ENCODE measurements at places on chromosomes 6 and 20. TPM values are rescaled to one million over a fixed set of nuclear protein-coding genes. Genes with fewer than 3 reads are reported as not detected.

GRCh38 chr6:112853162-112853561 is 506.0 kb downstream of the RFPL4B start:
- H3K4me3 ChIP-seq: no peak overlapping the region
- H3K36me3 ChIP-seq: no peaks in the 10 kb centered on the region
- H3K27me3 ChIP-seq: no peaks in the 10 kb centered on the region
- no peak for DNase-seq
- no peaks in the 10 kb centered on the region for H3K4me1 ChIP-seq

DNA sequence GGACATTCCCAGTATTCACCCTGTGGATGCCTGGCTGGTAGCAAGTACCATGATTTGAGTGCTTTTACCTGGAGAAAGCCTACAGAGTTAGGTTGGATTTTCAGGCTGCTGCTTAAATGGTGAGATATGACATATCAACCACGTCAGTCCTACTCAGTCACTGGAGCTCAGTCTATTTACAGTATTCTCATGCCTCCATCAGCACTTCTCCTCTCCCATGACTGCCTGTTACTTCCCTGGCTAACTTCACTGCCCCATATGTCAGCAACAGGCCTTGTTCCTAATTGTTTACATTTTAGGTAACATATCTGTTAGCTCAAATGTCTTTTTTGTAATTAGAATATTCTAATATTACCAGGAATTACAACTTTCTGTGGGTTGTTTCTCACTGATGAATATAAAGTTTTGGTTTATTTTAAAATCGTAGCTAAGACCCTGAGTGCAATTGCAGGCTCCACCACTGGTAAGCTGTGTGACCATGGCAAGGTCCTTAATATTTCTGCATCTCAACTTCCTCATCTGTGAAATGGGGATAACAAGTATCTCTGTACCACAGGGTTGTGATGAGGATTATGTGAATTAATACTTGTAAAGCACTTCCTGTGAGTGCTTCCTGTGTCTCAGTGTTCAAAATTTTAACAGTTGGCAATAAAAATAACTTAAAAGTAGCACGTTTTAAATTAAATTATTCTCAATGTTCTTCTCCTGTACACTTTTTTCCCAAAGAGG is 54.3 kb downstream of the RNF144B start:
- H3K27ac ChIP-seq: no peak overlapping the region
- H3K36me3 ChIP-seq: no peaks in the 10 kb centered on the region
- no peak for DNase-seq
- H3K4me1 ChIP-seq: no peaks in the 10 kb centered on the region

DNA sequence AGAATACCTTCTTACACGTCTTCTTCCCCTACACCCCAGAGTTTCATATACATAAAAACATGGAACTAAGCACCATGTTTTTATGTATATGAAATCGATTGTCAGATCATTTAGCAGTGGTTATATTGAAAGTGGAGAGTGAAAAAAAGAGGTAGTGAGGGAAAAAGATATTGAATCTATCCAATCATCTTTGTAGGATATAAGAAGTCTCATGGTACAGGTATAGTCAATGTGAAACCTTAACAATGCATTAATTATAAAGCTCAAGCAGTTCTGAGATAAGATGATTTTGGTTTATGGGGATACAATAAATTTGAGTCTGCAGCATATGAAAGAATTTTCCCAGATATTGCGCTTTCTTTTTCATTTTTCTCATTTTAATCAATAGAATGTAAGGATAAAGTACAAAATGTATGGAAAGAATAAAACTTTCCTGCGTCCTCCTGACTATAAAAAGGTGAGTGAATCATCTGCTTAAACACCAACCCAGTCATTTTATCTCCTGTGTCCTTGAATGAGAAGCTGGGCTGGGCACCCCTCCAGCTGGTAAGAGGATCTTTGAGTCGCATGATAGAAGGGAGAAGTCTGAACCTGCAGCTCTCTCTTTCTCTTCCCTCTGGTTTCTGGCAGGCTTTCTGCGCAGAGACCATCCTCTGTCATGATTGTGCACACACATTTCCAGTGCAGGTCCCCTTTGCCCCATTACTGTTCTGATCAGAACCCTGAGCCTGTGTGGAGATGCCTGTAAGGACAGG is 28.1 kb upstream of the AKIRIN2 start:
- no peak overlapping the region for H3K4me3 ChIP-seq
- H3K36me3 ChIP-seq: no peaks in the 10 kb centered on the region
- DNase-seq: peak; percentile 94
- H3K4me1 ChIP-seq: peaks cover 29% of the 10 kb centered on the region

DNA sequence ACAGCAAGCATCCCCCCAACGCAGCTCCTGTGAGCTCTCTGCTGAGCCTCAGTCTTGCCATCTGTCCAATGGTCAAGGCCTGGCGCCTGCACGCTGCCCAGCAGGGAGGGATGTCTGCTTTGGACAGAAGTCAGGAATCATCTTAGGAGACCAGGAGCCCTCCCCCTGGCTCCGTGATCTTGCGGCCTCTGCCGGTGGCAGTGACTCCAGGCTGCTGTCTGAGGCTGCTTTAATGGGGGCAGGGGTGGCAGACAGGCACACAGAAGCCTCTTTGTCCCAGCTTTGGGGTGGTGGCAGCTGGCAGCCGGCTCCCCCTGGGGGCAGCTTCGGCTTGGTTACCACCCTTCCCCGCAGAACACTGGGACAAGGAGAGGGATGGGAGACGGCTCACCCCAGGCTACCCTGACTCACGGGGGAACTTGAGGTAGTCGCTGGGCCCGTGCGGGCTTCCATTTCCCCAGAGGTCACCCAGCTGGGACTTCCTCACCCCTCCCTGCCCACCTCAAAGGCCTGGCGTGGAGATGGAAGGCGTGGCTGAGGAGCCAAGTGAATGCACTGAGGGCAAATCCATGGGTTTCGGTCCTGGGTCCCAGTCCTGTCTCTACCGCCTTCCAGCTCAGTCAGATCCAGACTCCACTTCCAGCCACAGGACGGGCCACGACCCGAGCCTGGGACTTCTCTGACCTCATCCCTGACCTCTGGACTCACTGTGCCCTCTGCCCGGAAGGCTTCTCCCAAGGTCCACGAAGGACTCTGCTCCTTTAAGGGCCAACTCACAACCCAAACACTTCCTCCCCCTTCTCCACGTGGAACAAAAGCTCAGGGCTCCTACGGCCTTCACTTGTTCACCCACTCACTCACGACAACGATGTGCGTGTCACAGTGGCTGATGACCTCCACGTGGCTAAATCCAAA is 14.8 kb downstream of the PEDS1 start:
- H3K36me3 ChIP-seq: no peaks in the 10 kb centered on the region
- peaks cover 55% of the 10 kb centered on the region for H3K4me1 ChIP-seq
- no peaks in the 10 kb centered on the region for H3K27me3 ChIP-seq
- peak overlapping the region; percentile 78 for H3K27ac ChIP-seq
- peak; percentile 64 for DNase-seq

GRCh38 chr6:81295310-81295709 is 457.2 kb downstream of the TENT5A start:
- no peaks in the 10 kb centered on the region for H3K4me1 ChIP-seq
- H3K27ac ChIP-seq: no peak overlapping the region

GRCh38 chr6:27178860-27179259 is 68.6 kb upstream of the PRSS16 start:
- peaks cover 16% of the 10 kb centered on the region for H3K4me1 ChIP-seq
- H3K27ac ChIP-seq: no peak overlapping the region
- no peaks in the 10 kb centered on the region for H3K36me3 ChIP-seq
- no peak for DNase-seq

GRCh38 chr6:106512968-106513574 is 116.2 kb downstream of the RTN4IP1 start:
- peaks cover 7% of the 10 kb centered on the region for H3K4me1 ChIP-seq
- peak overlapping the region; percentile 49 for H3K4me3 ChIP-seq
- no peak for DNase-seq
- peaks cover 14% of the 10 kb centered on the region for H3K27me3 ChIP-seq
- H3K27ac ChIP-seq: peak overlapping the region; percentile 13

- H3K4me1 ChIP-seq: no peaks in the 10 kb centered on the region
- no peak overlapping the region for H3K4me3 ChIP-seq
- H3K27me3 ChIP-seq: peaks cover 29% of the 10 kb centered on the region
- no peak overlapping the region for H3K27ac ChIP-seq
- no peaks in the 10 kb centered on the region for H3K36me3 ChIP-seq
These were observed 151.6 kb upstream of the PRSS16 start for GRCh38 chr6:27095914-27096313.

DNA sequence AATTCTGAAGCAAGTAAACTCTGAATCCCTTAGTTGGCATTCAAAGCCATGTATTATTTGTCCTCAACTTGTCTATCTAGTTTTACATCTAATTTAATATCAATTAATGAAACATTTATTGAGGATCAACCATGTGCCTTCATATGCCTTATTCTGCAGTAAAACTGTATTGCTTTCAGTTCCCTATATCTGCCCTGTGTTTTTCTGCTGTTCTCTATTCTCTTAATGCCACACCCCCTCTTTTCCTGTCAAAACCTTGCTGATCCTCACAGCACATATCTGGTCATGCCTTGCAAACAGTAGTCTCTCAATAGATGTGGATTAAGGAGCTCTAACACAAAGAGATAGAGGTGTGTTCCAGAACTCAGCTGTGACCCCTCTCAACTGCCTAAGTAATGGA is 2.0 kb downstream of the FIG4 start:
- no peaks in the 10 kb centered on the region for H3K27me3 ChIP-seq
- no peaks in the 10 kb centered on the region for H3K36me3 ChIP-seq
- H3K4me1 ChIP-seq: peaks cover 34% of the 10 kb centered on the region
- DNase-seq: no peak
- H3K27ac ChIP-seq: no peak overlapping the region

- H3K27ac ChIP-seq: no peak overlapping the region
- DNase-seq: peak; percentile 49
- H3K4me3 ChIP-seq: no peak overlapping the region
- H3K36me3 ChIP-seq: no peaks in the 10 kb centered on the region
- peaks cover 23% of the 10 kb centered on the region for H3K4me1 ChIP-seq
These were observed 89.6 kb upstream of the NHSL1 start for GRCh38 chr6:138588805-138589434.

DNA sequence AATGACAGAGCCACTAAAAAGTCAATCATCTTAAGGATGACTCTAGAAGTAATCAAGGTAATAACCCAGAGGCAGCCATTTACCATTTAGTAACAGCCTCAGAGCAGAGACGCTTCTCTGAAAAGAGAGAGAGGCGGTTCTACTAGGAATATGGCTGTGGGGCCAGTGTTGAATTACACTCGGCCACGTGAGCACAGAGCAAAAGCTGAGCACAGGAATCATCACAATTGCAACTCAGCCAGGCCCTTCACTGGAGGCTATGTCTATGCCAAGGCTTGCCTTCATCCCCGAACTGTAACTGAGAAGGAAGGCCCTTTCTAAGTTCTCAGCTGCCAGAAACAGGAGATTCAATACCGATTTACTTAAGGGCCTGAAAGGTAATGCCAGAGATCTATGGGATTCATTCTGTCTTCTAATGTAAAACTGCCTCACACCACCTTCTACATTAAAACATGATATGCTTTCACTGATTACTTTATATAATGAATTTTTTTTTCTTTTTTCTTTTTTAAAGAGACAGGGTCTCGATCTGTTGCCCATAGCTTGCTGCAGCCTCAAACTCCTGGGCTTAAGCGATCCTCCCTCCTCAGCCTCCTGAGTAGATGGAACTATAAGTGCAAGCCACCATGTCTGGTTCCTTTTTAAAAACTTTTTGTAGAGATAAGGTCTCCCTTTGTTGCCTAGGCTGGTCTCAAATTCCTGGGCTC is 67.6 kb downstream of the NUDT3 start:
- no peaks in the 10 kb centered on the region for H3K4me1 ChIP-seq
- DNase-seq: peak; percentile 74
- H3K27me3 ChIP-seq: no peaks in the 10 kb centered on the region
- no peaks in the 10 kb centered on the region for H3K36me3 ChIP-seq
- no peak overlapping the region for H3K27ac ChIP-seq

- H3K27ac ChIP-seq: peak overlapping the region; percentile 86
- H3K36me3 ChIP-seq: no peaks in the 10 kb centered on the region
- H3K27me3 ChIP-seq: peaks cover 1% of the 10 kb centered on the region
- DNase-seq: no peak
- peak overlapping the region; percentile 91 for H3K4me3 ChIP-seq
- peaks cover 26% of the 10 kb centered on the region for H3K4me1 ChIP-seq
These were observed 655 bp upstream of the NDUFAF4 start for GRCh38 chr6:96898241-96898851.

CTNNBL1 gene
- total RNA-seq: 38.8 TPM

PRR18 gene
- not detected for total RNA-seq

HLA-DRB5 gene
- 3.7 TPM for total RNA-seq

STMND1 gene
- total RNA-seq: 0.06 TPM
